ENCODE measurements at places on chromosomes 4 and X. TPM values are rescaled to one million over a fixed set of nuclear protein-coding genes. Genes with fewer than 3 reads are reported as not detected.

The RHOXF2 gene
- not detected for total RNA-seq

GRCh38 chr4:83709627-83710026 lies 173.7 kb downstream of the GPAT3 start:
- DNase-seq = no peak

The CXXC4 gene
- total RNA-seq = not detected

The FSTL5 gene
- 0.16 TPM for total RNA-seq

The DRP2 gene
- 1.5 TPM for total RNA-seq

DNA sequence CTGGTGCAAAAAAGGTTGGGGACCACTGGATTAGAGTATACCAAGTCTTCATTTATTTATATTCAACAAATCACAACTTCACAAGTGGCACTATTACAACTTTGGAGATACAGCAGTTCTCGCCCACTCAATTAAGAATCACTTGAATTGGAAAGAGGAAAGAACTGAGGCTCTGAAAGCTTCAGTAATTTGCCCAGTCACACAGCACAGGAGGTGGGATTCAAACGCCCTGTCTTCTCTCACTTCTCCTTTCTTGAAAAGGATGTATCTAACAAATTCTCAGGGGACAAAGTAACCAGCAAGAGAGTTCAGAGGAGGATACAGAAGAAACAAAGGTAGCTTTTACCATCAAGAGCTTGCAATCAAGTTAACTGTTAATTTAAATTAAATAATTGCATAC lies 12.4 kb downstream of the SMIM14 start:
- no peak for DNase-seq

The USP51 gene
- 0.64 TPM for total RNA-seq

DNA sequence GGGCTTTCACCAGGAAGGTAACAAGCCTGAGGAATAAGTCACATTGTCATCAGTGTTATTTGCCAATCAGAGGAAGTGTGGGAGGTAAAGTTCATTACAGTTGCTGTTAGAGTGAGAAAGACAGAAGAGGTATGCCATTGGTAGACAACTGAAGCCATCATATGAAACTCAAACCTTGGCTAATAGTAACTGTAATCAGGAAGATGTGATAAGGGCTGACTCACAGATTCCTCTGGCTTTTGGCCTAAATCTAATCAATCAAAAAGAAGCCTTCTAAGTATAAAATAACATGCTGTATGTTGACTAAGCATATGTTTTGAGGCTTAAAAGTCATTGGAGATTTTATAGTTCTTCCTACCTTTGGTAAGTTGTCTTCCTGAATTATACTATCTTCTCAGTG lies 242.8 kb downstream of the PCDH7 start:
- no peak for DNase-seq

The ABCD1 gene
- 18.3 TPM for total RNA-seq

DNA sequence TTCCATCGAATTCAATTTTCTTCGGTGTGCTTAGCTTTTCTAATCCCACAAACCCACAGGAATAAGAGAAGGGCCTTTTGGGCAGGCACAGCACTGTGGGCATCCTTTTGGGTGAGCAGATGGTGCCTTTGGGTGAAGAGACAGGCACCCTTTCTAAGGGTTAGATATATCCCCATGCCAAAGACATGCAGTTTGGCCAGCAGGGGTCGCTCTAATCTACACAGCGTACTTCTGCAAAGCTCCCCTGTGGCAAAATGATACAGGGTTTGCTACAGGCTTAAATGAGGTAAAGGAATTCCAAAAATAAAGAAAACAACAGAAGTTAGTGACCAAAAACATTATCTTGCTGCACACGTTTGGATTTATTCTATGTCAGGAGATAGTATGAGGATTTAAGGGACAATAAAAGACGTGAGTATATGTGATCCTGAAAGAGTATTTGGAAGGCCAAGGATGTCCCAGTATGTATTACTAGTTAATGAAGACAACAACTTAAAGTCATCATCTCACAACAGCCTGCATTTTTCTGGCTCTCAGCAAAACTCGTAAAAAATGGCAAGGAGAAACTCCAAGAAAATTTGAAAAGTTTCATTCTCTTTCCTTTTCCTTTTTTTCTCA lies 49.5 kb downstream of the PHEX start:
- peak; percentile 53 for DNase-seq

The ESX1 gene
- not detected for total RNA-seq

DNA sequence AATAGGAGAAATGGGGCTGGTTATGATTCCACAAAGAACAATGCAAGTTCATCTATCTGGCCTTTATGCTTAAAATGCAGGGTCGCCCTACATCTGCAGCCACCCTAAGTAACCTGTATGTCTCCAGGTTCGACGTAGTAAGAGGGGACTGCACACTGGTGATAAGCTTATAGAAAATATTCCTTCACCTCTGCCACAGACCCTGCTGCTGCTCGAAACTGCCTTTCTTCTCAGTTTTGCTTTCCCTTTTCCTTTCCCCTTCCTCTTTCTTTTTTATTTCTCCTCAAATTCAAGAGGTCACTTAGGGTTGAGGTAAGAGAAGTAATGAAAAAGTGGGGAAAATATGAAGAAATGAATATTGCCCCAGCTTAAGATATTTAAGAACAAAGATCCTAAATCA lies 123.5 kb downstream of the DCHS2 start:
- DNase-seq = no peak

- DNase-seq = no peak
Measured at GRCh38 chr4:84264652-84265051, 234.4 kb downstream of the NKX6-1 start.

The TIGD4 gene
- 0.14 TPM for total RNA-seq

DNA sequence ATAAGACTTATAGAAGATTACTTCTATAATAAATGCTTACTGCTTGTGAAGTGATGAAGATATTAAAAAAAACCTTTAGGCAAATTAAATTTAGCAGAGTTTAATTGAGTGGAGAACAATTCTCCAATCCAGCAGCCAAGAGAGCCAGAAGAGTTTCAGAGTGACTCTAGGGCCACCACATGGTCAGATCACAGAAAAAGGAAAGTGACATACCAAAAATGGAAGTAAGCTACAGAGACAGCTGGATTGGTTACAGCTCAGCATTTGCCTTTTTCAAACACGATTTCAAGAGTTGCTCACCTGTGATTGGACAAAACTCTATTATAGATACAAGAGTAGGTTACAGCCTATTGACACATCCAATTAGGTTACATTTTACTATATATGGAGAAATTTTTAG lies 79.0 kb upstream of the TRAM1L1 start:
- no peak for DNase-seq

DNA sequence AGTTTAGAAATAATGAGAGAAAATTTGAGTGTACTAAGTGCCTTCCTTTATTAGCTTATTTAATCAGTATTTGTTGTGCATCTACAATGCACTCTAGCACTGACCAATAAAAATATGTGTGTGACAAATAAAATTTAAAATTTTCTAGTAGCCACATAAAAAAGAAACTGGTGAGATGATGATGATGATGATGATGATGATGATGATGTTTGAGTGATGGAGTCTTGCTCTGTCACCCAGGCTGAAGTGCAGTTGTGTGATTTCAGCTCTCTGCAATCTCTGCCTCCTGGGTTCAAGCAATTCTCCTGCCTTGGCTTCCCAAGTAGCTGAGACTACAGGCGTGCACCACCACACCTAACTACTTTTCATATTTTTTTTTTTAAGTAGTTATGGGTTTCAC lies 110.2 kb downstream of the RNF150 start:
- DNase-seq = no peak

- no peak for DNase-seq
Measured at GRCh38 chr4:127446427-127446885, 186.3 kb upstream of the INTU start.
